Pancreas (tissue), 10 donors: ENCODE measurements at places on chromosomes 5 and 9. TPM values are rescaled to one million over a fixed set of nuclear protein-coding genes. Genes with fewer than 3 reads are reported as not detected.
A peak's percentile ranks its signal among the peaks of the same experiment; 100 is the strongest.

DNA sequence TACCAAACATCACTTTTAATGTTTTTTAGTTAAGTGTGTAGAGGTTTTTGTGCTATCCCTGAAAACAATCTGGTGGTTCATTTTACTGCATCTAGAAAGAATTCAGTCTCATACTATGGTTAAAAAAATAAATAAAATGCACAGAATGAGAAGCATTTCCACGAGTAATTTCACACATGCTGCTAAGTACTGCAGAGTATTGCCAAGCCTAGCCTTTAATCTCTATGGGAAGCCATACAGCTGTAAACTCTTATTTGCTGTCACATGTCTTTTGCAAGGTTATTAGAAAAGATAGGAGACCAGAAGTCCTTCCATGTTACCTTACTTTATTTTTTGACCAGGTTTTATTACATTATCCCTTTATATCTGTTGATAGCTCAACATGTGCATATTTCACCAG, 37.6 kb upstream of the MAN2A1 start:
- no peak for DNase-seq

The HAPLN1 gene
- polyA plus RNA-seq = 0.02 TPM

The SLC4A9 gene
- polyA plus RNA-seq = 1.0 TPM

GRCh38 chr5:56480078-56480704, 247.1 kb upstream of the ANKRD55 start:
- DNase-seq = no peak

DNA sequence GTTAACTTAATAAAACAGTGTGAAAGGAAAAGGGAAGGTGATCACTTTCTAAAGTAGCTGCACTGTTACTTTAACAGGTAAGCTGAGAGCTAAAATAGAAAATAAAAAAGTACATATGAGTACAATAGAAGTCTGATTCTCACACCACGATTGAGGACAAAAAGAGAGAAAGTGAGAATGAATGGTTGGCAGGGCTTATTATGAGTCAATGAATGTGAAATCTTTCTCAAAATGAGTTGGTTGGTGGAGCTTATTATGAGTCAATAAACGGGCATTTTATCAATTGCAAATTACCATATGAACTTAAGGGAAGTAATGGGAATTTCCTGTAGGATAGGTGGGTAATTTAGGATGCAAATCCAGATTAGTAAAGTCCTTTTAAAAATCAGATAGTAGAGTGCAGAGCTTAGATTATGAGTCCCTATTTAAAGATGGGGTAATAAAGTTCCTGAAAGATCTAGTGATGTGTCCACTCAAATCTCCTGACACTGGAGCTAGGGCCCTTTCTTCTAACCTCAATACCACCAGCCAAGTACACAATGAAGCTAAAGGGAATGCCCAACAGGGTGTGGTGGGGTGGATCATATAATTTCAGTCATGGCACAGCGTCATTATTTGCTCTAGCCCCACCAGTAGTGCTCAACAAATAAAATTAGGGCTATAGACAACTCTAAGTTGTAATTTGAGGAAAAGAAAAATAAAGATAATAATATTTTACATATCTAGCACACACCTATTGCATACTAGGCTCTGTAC, 21.1 kb upstream of the TLR4 start:
- no peak for DNase-seq

- no peak for DNase-seq
Measured at GRCh38 chr9:4324513-4324912, 24.6 kb upstream of the GLIS3 start.

DNA sequence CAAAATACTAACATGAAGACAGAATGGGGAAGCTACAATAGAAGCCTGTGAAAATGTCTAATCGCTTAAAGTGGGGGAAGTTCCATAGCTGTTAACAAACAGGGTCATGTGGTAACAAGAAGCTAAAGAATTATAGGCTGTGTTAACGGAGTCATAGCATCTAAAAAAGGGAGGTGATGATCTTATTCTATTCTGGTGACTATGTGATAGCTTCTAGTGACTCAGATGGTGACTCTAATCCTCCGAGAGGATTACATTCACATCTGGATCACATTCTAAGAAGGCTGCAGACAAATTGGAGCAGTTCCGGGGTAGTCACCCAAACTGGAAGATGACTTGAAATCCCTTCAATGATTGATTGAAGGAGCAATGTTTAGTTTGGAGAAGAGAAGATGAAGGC, 142.1 kb downstream of the LIFR start:
- no peak for DNase-seq

- DNase-seq = no peak
Measured at GRCh38 chr9:126222363-126222834, 104.2 kb upstream of the MVB12B start.

- no peak for DNase-seq
Measured at GRCh38 chr5:42689391-42689790, 67.2 kb upstream of the CCDC152 start.

- DNase-seq = peak; percentile 52
Measured at GRCh38 chr5:218457-219291, 554 bp downstream of the SDHA start.

- DNase-seq = no peak
Measured at GRCh38 chr5:54315736-54316528, 5.6 kb upstream of the ARL15 start.

DNA sequence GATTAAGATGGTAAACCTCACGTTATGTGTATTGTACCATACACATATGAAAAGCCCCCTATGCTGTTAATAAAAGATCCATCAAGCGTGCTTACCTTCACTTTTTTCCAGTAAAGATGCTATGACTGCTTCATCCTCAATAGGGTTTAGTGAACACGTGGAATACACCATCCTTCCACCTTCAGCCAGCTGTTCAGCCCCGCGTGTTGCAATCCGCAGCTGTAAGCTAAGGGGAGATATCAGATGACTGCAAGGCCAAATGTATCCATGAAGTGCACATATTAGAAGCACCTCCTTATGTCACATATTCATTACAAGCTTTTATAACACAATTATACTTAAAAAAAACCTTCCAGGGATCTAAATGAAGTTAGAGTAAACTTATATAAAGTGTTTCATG, 16.2 kb downstream of the NSUN2 start:
- no peak for DNase-seq

DNA sequence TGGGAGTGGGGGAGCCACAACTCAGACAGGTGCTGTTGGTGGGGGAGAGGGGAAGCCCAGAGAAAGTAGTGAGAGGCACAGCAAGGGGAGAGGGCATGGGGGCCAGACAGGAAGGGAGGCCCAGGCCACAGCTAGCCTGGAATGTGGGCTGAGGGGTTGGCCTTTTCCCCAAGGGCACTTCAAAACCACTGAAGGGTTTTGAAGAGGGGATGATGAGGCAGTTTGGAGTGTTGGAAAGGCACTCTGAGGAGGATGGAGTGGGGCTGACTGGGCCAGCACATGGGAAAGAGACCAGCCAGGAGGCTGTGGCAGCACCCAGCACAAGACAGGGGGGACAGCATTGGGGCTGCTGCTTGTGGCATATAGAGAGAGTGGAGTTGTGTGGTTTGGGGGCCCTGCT, 3.8 kb downstream of the PSD2 start:
- DNase-seq = no peak

- no peak for DNase-seq
Measured at GRCh38 chr5:154366353-154366752, 79.4 kb upstream of the SAP30L start.

GRCh38 chr9:77847059-77847499, 184.5 kb downstream of the GNAQ start:
- DNase-seq = no peak

DNA sequence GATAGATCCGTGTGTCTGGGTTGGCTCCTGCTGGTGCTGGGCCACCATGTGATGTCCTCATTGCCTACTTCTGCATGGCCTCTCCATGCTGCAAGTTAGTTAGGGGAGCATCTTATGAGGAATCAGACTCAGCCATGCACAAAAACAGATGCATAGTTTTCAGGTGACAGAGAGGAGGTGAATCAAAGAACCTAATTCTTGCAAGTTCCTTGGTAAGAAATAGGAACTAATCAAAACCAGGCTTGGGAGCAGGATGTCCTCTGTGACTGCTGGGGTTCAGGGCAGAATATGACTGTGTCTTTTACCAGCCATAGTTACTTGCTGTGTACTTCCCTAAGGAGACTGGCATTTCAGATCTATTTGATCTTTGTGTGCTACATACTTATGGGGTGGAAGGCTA, 61.6 kb downstream of the C9orf152 start:
- no peak for DNase-seq

The GMCL2 gene
- not detected for polyA plus RNA-seq

- DNase-seq = no peak
Measured at GRCh38 chr5:147051193-147051592, 172.6 kb upstream of the PPP2R2B start.

DNA sequence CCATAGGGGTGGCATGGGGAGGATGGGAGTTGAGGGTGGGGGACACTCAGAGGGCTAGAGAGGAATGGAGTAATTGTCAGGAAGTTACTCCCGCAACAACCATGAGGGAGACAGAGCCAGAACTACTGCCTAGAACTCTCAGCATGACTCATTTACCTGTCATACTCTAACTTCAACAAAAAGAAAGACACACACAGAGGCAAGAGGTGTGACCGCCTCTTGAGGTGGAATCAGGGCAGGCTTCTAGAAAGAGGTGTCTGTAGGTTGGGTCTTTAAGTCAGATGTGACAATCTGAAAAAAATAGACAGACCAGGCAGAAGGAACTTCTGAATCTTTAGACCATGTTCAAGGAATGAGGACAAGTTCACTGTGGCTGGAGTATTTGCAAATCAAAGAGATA, 73.4 kb downstream of the GABBR2 start:
- no peak for DNase-seq

The DELE1 gene
- 38.2 TPM for polyA plus RNA-seq

- no peak for DNase-seq
Measured at GRCh38 chr9:100890321-100890720, 138.2 kb upstream of the PLPPR1 start.

DNA sequence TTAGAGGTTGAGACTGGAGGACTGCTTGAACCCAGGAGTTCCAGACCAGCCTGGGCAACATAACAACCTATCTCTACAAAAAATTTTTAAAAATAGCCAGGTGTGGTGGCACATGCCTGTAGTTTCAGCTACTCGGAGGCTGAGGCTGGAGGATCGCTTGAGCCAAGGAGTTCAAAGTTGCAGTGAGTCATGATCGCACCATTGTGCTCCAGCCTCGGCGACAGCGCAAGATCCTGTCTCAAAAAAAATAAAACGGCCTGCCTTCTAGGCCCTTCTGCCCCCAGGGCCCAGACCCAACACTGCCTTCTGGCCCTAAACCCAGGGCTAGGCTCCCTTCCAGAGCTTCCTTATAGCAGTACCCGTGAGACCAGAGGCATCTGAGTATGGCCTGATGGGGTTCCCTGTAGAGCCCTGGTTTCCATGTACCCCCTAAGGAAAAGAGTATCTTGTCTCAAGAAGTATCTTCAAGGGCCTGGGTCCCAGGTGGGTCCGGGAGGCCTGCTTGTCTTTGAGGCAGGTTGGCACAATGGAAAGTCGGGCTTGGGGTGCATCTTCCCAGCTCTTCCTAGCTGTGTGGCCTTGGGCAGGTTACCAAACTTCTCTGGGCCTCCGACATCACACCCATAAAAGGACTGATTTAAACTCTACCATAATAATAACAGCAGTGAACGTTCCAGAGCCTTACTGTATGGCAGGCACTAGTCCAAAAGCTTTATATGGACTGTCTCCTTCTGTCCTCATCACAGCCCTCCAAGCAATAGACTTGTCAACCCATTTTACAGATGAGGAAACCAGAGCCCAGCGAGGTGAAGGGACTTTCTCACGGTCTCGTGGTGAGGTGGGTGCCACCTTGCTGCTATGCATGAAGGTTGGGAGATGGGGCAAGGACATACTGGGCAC, 9.6 kb downstream of the LRRC8A start:
- no peak for DNase-seq

GRCh38 chr5:40402007-40402364, 277.7 kb upstream of the PTGER4 start:
- no peak for DNase-seq

GRCh38 chr9:2378266-2378665, 243.3 kb upstream of the VLDLR start:
- no peak for DNase-seq

- DNase-seq = no peak
Measured at GRCh38 chr9:129929496-129930125, 94.4 kb downstream of the USP20 start.

DNA sequence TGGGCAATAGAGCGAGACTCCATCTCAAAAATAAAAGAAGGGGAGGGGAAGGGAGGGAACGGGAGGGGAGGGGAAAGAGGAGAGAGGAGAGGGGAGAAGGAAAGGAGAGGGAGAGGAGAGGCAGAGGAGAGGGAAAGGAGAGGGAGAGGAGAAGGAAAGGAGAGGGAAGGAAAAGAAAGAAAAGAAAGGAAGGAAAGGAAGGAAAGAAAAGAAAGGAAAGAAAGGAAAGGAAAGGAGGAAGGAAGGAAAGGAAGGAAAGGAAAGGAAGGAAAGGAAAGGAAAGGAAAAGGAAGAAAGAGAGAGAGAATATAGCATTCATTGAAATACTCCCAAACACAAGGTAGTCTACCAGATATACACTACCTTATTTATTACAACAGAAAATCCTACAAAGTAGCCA, 44.8 kb downstream of the SUSD1 start:
- DNase-seq = no peak

GRCh38 chr9:33133186-33133585, 34.0 kb downstream of the B4GALT1 start:
- DNase-seq = no peak

DNA sequence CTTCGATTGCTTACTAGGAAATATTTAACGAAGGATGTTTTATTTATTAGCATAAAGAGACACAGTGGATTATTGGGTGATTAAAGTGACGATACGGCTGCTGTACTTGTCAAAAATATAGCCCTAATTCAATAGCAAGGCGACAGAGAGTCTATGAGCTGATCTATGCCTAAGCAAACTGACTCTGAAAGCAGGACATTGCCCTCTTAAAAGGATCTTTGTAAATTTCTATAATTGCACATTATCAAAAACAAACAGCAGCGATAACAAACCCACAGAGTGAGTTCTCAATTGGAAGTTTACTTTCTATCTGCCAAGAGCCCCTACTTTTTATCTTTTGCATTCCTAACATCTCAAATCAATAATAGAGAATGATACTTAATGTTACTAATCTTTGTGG, 31.4 kb downstream of the TLX3 start:
- no peak for DNase-seq

DNA sequence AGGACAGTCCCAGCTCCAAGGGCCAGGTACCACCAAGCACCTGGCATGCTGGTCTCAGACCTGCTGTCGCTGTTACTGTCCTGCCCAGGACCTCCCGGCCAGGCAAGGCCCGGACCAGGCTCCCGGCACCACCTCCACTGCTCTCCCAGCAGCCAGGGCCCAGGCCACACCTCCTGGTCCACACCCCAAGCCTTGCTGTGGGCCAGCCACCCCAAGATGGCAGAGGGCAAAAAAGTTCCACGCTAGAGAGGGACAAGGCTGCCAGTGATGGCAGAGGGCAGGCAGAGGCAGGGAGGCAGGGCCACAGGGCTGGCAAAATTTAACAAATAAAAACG, 1.1 kb downstream of the DNLZ start:
- no peak for DNase-seq

- no peak for DNase-seq
Measured at GRCh38 chr9:89254773-89255125, 56.2 kb upstream of the CKS2 start.

The COL23A1 gene
- 0.30 TPM for polyA plus RNA-seq

- DNase-seq = no peak
Measured at GRCh38 chr9:113562653-113563381, 99.3 kb downstream of the RGS3 start.

GRCh38 chr5:99543841-99544240, 615.0 kb upstream of the CHD1 start:
- no peak for DNase-seq

The CDC20B gene
- polyA plus RNA-seq = not detected

The CBY3 gene
- not detected for polyA plus RNA-seq
